Mammary microvascular endothelial cell (primary cell): ENCODE measurements at places on chromosomes 3 and 15. TPM values are rescaled to one million over a fixed set of nuclear protein-coding genes. Genes with fewer than 3 reads are reported as not detected.

The ARGFX gene
- total RNA-seq, result not detected in 2 replicates

The C3orf20 gene
- total RNA-seq, result not detected in 2 replicates

The ACTRT3 gene
- 6.1 and 6.7 TPM in 2 replicates for total RNA-seq

The FRMD4B gene
- 23.6 and 36.4 TPM in 2 replicates for total RNA-seq

The VILL gene
- total RNA-seq, result 4.2 and 4.3 TPM in 2 replicates

The TMIE gene
- total RNA-seq, result 0.15 TPM in 1 of 2 replicates, not detected in the other

The IL17RE gene
- total RNA-seq, result 0.07 and 0.34 TPM in 2 replicates

The PLSCR2 gene
- total RNA-seq, result not detected in 2 replicates

The WDR5B gene
- 2.4 and 2.6 TPM in 2 replicates for total RNA-seq
